B cell (primary cell): ENCODE measurements at places on chromosomes 6 and 20.
A peak's percentile ranks its signal among the peaks of the same experiment; 100 is the strongest.

GRCh38 chr6:140460267-140460666 is 1085.8 kb upstream of the CITED2 start:
- DNase-seq: no peak

- no peak for DNase-seq
These were observed 245.7 kb downstream of the RNF144B start for GRCh38 chr6:18632670-18633410.

DNA sequence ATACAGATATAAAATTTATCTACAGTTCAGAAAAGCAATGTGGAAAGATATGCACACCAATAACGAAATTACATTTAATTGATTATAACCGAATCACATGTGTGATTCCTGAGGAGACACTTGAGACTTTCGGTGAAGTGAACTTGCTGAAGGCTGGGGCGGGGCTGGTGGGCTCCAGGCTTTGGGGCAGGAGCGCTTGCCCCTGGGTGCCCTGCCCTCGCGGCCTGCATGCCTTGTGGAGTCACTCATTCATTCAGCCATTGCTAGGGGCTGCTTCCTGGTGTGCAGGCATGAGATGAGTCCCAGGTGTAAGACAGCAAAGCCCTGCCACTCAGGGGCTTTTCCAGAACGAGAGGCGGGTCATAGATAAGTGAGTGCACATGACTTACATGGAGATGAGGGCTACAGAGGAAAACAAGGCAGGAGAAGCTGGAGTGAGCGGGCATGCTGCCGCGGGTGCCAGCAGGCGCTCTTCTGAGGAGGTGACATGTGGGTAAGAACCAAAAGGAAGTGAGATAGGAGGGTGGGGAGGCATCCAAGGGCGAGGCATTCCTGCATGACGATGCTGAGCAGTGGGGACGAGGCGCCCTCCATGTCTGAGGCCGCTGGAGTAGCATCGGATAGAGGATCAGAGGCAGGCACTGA is 88.7 kb downstream of the BMP7 start:
- DNase-seq: no peak

- DNase-seq: no peak
These were observed 135.1 kb upstream of the ENPP5 start for GRCh38 chr6:46305833-46306232.

GRCh38 chr20:40637176-40637575 is 51.9 kb downstream of the MAFB start:
- no peak for DNase-seq

- no peak for DNase-seq
These were observed 16.1 kb upstream of the CDH22 start for GRCh38 chr20:46324379-46324778.

DNA sequence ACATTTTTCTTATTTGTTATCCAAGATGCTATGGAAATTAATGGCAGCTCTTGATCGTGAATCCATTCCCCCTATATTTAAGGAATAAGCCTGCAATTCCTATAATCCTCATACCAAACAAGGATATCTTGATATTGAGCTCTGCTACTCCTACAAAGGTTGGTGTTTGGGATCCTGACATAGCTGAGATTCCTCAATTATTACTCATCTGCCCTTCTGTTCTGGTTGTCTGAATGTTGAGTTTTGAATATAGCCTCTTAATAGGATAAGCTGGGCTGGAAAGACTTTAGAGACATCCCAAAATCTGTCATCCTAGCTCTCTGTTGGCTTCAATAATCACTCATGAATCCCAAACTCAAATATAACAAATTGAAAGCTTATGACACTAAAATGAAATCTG is 49.9 kb downstream of the CLIC5 start:
- DNase-seq: no peak

DNA sequence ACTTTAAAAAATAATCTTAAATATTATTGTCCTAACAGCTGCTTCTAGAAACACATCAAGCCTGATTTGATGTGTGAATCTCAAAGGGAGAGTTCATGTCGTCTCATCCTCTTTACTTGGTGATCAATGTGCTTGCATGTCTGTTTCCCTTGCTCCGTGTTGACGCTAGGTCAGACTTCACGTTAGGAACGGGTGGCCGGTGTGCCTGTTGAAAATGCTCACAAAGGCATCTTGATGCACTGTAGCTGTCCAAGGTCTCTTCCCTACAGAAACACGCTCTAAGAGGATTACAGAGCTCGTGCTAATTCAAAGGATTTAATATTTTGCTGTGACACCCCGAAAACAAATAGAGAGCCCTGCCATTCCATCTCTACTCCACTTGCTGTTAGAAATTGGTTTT is 84.6 kb downstream of the ID4 start:
- no peak for DNase-seq

GRCh38 chr6:12608874-12609273 is 107.7 kb upstream of the PHACTR1 start:
- DNase-seq: no peak

GRCh38 chr6:110063594-110064263 is 85.6 kb downstream of the GPR6 start:
- DNase-seq: no peak

- no peak for DNase-seq
These were observed 174.1 kb downstream of the NRN1 start for GRCh38 chr6:5832668-5833067.

GRCh38 chr6:36844232-36845170 is 5.3 kb upstream of the CPNE5 start:
- DNase-seq: no peak

GRCh38 chr20:62366370-62367135 is 559 bp downstream of the LAMA5 start:
- DNase-seq: peak; percentile 66

GRCh38 chr20:56171087-56172012 is 77.2 kb upstream of the MC3R start:
- no peak for DNase-seq

DNA sequence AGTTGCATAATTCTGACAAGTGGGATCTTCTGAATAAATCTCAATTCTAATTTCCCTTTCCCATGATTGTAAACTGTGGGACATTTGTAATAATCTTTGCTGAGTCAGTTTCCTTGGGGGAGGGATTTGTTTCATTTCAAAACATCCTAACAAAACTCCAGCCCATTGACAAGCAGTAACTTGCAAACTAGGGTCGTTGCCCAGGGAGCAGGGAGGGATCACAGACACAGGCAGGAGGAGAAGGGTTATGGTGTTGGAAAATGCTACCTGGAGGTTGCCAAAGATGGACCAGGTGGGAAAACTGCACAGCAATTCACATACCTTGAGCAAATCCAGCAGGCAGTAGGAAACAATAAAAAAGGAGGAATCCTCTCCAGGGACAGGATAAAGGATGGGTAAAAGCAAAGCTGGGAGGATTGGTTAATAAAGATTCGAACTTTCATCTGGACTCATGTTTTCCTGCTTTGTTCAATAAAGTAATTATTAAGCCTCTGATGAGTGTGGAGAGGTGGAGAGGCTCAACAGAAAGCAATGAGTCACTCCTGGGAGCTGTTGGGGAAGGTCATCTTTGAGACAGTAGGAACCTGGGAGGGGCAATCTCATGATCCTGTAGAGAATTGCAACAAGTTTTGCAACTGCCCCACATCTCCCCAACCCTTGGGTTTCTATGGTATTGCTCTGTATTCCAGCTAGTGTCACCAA is 87.3 kb upstream of the AKIRIN2 start:
- no peak for DNase-seq

GRCh38 chr20:33311996-33312395 is 29.0 kb downstream of the BPIFB1 start:
- DNase-seq: no peak

DNA sequence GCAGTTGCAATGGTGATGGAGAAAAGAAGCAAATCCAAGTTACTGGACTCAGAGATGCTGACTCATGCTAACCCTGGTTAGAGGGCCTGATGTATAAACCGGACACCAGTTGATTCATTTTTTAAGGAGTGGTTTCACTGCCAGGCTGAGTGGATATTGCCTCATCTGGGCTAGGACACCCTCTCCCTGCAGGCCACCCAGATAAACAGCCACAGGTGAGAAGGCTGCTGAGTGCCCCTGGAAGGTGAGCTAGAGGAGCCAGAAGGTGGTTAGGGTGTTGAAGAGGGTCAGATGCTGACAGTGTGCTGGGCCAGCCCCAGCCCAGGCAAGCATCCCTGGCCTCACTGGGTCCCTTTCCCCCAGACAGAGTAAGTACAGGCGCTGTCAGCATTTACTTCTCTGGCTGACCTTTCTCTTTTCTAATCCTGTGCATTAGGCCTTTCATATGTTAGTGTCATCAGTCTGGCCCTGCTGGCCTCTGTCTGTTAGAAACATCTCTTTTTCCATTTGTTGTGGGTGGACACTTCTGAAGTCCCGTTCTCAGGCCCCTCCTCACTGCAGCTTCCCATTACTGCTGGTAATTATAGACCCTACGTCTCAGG is 13.5 kb downstream of the EPB41L1 start:
- DNase-seq: no peak

GRCh38 chr6:39321761-39322160 is 741 bp downstream of the KCNK16 start:
- no peak for DNase-seq

DNA sequence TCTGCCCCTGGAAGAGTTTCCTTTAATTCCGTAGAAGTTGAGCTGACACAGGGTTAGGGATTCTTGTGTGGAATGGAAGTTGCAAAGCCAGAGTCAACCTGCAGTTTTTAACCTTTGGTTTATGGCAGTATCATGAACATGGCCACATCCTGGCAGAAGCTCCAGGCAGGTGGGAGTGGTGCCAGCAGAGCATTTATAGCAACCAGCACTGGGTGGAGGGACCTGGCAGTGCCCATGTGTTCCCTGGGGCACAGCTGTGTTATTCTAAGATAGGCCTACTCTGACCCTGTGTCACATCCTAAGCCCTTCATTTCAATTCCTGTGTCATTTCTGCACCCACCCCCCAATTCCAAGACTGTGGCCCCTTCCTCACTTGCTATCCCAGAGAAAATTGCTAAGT is 26.1 kb upstream of the ZNF831 start:
- no peak for DNase-seq

GRCh38 chr6:132456700-132457143 is 55.4 kb upstream of the MOXD1 start:
- DNase-seq: no peak

DNA sequence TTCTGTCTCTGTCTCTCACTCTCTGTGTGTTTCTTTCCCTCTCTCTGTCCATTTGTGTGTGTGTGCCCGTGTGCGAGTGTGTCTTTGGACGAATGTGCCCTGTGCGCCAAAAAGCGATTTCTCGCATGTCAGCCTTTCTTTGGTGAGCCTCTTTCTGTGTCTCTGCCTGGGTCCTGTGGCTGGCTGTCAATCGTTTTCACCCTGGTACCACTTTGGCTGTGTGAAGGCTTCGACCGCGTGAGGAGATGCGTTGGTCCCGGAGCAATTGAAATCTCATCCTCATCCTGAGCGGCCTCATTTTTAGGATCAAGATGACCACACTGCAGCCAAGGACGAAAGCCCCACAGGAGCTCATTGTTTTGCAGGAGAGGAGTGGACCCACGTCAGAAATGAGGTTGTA is 288.9 kb upstream of the ZNF337 start:
- DNase-seq: no peak

DNA sequence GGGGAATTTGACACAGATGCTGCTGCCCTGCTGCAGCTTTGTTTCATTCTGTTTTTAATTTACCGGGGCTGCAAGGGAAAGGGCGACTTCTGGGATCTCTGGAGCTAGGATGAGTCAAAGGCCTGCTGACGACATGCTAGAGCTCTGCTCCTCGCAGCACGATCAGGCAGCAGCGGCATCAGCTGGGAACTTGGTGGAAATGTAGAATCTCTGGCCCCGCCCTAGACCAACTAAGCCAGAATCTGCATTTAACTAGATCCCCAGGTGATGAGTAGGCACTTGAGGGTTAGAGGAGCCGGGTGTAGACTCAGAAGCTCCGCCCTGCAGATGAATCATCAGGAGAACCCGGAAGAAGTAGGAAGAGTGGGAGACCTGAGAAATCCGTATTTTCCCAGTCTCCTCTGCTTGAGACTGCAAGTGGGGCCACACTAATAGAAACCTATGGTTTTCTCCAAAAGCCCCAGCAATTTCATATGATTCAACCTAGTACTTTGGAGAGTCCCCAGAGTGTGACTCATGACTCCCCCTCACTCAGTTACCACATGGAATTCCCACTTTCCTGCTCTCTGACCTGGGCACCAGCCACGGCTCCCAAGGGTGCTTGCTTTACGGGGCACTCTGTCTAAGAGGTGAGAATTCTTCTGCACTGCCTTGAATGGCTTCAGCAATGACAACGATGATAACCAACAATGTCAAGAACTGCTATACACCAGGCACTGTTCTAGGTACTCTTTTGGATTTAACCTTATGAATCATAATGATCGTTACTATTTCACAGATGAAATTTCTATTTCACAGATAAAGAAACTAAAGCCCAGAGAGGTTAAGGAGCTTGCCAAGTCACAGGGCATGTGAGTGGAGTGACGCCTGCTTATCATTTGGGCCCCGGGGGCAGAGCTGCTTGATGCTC is 18.1 kb downstream of the TUBB2B start:
- DNase-seq: peak; percentile 14

DNA sequence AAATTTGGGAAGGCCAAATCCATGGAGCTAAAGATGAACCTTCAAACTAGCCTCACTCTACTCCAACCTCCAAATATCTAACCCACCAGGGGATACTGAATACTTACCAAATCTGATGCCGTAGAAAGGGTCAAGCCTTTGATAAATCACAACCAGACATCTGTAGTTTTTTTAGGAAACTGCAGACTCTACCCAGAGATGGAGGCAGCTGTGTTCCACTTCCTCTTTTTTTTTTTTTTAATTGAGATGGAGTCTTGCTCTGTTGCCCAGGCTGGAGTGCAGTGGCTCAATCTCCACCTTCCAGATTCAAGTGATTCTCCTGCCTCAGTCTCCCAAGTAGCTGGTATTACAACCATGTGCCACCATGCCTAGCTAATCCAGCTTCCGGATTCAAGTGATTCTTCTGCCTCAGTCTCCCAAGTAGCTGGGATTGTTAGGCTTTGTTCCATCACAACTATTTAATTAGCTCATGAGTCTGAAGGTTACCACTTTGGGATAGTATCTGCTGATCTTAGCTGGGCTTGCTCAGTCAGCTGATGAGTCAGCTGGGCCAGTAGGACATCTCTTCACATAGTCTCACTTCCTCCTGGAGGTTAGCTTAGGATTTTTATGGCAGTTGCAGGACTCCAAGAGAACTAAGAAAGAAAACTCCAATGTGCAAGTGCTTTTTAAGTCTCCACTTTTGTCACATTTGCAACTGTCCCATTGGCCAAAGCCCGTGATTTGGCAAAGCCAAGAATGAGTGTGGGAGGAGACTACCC is 13.3 kb downstream of the FRK start:
- peak; percentile 9 for DNase-seq

GRCh38 chr6:157224951-157225574 is 98.3 kb downstream of the TMEM242 start:
- DNase-seq: no peak

- peak; percentile 76 for DNase-seq
These were observed 33.7 kb downstream of the SLC9A8 start for GRCh38 chr20:49846206-49846807.

- no peak for DNase-seq
These were observed 28.9 kb upstream of the BHLHE23 start for GRCh38 chr20:63035603-63036185.

GRCh38 chr6:136524339-136524935 is 25.8 kb downstream of the MAP7 start:
- DNase-seq: no peak
